ENCODE measurements at places on chromosomes 11 and 22.

DNA sequence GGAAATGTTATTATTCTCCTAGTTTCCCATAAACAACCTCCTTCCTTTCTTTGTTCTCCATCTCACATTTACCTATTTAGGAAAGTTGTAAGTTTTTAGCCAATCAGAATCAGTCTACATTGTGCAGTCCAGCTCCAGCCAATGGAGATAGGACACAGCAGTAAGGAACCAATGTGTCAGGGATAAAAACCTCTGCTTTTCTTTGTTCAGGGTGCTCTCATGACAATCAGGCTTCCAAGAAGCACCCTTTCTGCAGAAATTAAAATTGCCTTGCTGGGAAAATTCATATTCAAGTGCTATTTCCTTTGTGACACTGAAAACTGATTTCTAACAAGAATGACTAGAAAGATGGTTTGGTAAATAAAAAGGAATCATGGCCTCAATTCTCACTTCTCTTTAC, 14.6 kb downstream of the SCGB2A1 start:
- no peak for DNase-seq

DNA sequence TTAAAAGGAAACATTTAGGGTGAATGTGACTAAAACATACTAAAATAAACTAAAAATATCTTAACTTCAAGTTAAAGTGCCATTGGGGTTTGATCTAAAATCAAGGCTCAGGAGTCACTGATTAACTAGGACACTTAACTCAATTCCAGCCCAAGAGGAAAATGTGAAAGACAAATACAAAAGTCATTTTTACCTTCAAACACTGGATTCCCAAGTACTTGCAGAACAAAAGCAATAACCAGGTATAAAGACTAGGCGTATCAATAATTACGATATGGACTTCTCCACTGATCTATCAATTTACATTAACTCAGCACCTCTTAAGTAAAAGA, 15.6 kb downstream of the ALKBH8 start:
- DNase-seq: no peak

DNA sequence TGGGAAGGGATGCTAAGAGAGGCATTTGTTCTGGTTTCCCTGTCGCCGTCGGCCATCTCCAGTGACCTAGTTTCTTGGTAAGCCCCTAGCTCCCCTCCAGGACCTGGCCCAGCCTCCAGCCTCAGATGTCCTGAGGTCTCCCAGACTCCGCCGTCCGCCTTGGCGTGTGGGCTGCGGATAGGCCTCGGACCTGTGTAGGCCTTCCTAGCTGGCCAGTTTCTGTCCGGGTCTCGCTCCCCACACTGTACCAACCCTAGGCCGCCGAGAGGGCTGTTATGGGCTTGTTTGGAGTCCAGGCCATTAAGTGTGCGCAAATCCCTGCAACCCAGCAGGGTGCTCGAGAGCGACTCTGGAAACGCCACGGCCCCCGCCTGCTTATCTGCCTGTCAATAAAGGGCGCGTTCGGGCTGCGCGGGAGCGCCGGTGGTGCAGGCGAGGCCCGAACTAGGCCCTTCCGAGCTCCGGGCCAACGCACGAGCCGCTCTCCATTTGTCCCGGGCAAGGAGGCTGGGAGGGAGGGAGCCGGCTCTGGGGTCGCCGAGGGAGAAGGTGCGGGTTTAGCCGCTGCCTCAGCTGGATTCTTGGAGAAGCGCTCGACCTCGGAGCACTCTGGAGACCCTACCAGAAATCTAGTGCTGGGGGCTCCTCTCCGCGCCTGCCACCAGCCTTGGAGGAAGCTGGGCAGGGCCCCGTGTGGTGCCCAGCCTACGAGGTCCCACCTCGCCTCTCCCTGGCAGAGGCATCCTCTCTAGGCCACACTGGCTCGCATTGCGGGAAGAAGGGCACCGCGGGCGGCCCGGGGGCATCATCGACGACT, 8.7 kb upstream of the PAX6 start:
- no peak for DNase-seq

- no peak for DNase-seq
Measured at GRCh38 chr22:19912271-19912999, 29.1 kb upstream of the COMT start.

- no peak for DNase-seq
Measured at GRCh38 chr22:41405588-41405987, 23.8 kb downstream of the TEF start.

- no peak for DNase-seq
Measured at GRCh38 chr11:108203075-108203474, 19.4 kb downstream of the NPAT start.

DNA sequence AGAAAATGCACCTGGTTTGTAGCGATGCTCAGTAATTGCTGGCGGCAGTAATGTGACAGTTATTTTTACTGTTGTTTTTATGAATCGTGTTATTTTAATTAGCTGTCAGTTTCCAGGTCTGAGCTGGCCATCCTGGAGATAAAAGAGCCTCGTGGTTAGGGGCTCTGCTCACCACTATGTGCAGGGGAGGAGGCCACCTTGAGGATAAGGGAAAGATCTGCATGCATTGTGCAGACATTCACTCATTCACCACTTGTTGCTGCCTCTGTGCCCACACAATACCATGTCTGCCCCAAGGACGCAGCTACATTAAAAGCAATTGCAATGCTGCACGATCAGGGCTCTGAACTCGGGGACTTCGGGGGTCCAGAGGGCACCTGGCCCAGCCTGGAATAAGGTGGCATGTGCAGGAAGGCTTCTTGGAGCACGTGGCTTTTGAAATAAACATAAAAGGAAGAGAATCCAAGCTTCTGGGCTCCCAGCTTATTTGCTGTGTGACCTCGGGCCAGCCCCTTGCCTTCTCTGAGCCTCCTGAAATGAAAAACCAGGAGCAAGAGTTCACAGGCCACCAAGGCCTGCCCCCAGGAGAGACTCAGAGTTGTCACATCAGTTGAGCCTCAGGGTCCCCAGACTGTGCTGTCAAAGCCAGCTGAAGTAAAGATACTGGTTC, 44.7 kb upstream of the SHISAL1 start:
- DNase-seq: no peak

DNA sequence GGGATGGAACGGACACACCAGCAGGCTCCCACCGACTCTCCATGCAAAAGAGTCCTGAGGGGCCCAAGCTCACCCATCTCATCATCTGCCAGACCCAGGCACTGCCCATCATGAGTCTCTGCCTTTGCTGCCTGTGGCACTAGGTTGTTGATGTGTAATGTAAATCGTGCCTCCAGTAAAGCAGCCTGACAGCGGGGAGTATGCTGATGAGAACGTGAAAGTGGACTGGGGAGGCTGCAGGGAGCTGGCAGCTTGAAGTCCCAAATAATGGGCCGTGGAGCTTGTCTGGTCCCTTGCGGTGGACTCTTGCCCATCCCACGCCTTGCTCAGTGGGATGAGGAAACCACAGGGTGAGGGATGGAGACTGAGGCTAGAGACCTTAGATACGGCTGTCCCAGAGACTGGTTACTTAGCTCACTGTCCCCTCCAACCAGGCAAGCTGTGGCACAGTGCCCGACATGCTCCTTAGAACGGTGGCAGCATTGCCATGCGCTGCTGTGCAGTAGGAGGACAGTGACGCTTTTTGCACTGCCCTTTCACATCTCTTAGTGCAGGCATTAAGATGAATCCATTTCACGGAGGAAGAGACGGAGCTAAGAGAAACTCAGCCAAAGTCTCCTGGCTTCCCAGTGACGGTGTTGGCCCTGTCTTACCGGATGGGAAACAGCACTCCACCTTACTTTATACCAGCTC, 39.6 kb upstream of the PLET1 start:
- no peak for DNase-seq

- DNase-seq: no peak
Measured at GRCh38 chr11:72732329-72732728, 19.9 kb downstream of the ARAP1 start.

- DNase-seq: no peak
Measured at GRCh38 chr22:31449506-31449905, 40.1 kb downstream of the EIF4ENIF1 start.

- DNase-seq: no peak
Measured at GRCh38 chr11:44443836-44444769, 121.4 kb upstream of the CD82 start.

DNA sequence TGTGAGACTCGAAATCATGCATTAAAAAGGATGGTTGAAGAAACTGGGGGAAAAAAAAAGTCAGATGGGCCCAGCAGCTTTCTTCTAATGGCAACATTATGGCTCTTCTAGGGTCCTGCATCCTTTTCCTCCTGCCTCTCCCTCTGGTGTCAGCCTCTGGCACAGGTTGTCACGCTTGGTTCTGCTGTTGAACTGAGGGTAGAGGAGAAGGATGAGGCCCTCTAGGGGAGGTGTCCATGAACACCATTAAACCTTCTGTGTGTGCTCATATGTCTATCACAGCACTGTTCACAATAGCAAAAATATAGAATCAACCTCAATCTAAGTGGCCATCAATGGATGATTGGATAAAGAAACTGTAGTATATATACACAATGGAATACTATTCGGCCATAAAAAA, 36.0 kb downstream of the BUD13 start:
- DNase-seq: no peak

- peak; percentile 10 for DNase-seq
Measured at GRCh38 chr22:38490915-38491314, 15.2 kb downstream of the DDX17 start.

GRCh38 chr22:44049486-44050231, 25.6 kb downstream of the PARVB start:
- DNase-seq: no peak

- DNase-seq: no peak
Measured at GRCh38 chr11:76280151-76280881, 74.0 kb upstream of the WNT11 start.

DNA sequence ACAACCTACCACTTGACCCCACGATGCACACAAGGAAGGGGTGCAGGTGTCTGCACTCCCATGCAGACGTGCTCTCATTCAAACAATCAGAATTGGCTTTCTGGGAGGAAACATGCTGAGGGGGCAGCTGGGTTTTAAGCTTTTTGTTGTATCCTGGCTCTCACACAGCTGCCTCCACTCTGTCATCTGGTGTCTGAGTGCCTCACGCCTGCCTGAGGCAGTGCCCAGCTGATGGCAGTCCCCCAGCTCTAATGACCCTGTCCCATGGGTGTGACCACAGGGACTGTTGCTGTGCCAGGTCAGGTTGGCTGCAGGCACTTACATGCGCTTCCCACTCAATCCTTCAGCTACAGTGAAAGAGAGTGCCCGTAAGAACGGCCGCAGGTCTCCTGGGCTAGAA, 53.7 kb downstream of the ARFGAP3 start:
- no peak for DNase-seq

- no peak for DNase-seq
Measured at GRCh38 chr11:724049-724777, 18.2 kb downstream of the EPS8L2 start.

DNA sequence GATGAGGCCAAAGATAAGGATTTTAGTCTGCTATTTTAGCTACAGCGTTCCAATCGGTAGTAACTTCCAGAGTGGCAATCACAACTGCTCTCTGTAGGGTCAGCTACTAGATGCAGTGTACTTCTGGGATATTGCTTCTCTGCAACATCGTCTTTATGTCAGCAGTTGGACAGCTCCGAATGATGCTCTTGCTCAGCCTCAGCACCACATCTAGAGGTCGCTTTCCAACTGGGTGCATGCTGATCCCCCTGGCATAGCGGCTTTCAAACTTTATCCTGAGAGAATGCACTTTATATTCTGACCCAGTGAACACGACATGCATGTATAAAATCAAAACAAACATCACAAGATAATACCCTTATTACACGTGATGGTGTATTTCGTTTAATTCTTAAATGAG, 219.6 kb downstream of the C11orf87 start:
- peak; percentile 4 for DNase-seq

GRCh38 chr11:33329705-33330329, 72.6 kb downstream of the HIPK3 start:
- DNase-seq: peak; percentile 27

DNA sequence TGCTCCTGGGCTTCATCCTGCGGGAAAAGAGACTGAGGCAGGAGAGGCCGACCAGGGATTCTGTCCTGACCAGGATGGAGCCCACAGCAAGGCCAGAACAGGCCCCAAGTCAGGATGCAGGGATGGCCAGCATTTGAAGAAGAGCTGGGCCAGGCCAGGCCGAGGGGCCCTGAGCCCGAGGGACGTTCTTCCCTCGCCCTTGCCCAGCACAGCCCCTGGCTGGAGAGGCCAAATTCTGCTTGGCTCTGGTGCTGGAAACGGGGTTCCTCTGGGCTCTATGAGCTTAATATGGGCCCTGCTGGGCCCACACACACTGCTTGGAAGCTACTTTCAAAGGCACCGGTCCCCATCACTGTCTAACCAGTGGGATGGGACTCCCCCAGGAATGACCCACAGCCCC, 7.6 kb downstream of the APOBEC3G start:
- no peak for DNase-seq

GRCh38 chr11:2261436-2262230, 8.8 kb downstream of the ASCL2 start:
- no peak for DNase-seq

GRCh38 chr11:42003801-42004200, 544.3 kb upstream of the LRRC4C start:
- no peak for DNase-seq

GRCh38 chr11:32003335-32003734, 87.5 kb upstream of the RCN1 start:
- no peak for DNase-seq
